Stimulated activated CD4-positive, alpha-beta T cell treated with anti-CD3 and anti-CD28 coated beads, Interleukin-15, amount 100 ng/mL, for 24 hours (primary cell): ENCODE measurements at places on chromosomes 4 and X.

- no peak for DNase-seq
Measured at GRCh38 chrX:121558886-121559285, 511.5 kb downstream of the GLUD2 start.

- DNase-seq, result no peak
Measured at GRCh38 chrX:40007131-40007755, 90.5 kb downstream of the BCOR start.

DNA sequence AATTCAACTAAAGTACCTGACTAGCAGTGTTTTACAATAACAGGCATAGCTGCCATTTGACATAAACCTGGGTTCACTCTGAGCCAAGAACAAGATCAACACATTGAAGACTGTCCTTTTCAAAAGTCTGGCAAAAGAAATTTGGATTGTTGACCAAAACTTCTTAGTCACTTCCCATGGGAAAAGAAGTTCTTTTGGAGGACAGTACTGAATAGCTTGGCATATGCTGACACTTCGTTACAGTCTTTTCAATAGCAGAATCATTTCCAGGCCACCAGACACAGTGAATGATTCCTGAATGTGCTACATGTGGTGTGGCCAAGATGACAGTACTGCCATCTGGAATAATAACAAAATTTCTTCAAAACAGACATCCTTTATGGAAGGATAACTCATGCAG is 560.3 kb downstream of the GRID2 start:
- no peak for DNase-seq

DNA sequence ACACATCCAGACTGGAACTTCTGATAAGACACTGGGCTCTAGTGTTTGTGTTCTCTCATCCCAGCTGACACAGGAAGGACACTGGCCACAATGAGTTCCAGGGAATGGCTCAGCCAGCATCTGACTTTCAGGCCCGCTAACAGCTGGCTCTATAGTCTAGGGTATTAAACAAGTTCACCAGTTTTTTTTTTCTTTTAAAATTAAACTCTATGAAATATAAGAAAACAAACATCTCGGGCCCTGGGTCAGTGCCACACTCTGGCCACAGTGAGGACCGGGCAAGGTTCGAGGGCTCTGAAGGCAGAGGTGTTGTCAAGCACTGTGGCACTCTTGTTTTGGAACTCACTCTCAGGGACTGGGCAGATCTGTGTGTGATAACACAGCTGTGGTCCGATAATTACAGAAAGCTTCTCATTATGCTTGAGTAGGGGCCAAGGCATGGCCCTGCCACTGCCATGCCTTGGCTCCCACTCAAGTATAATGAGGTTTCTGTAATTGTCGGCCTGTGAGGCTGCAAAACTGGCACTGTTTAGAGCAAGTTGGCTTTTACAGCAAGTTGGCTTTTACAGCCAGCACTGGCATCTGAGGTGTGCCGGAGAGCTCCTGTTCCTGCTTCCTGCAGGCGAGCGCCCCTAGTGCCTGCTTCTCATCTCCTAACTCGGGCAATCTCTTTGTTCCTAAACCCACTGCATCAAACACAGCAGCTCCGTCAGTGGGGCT is 62.8 kb downstream of the PPP1R2C start:
- DNase-seq, result peak; percentile 52

GRCh38 chr4:117311215-117311614 is 225.8 kb upstream of the TRAM1L1 start:
- no peak for DNase-seq

- DNase-seq, result no peak
Measured at GRCh38 chr4:106806158-106806797, 229.8 kb downstream of the DKK2 start.

- no peak for DNase-seq
Measured at GRCh38 chrX:41491267-41492004, 44.3 kb downstream of the NYX start.

GRCh38 chr4:98341309-98341708 is 80.1 kb downstream of the RAP1GDS1 start:
- DNase-seq, result no peak

DNA sequence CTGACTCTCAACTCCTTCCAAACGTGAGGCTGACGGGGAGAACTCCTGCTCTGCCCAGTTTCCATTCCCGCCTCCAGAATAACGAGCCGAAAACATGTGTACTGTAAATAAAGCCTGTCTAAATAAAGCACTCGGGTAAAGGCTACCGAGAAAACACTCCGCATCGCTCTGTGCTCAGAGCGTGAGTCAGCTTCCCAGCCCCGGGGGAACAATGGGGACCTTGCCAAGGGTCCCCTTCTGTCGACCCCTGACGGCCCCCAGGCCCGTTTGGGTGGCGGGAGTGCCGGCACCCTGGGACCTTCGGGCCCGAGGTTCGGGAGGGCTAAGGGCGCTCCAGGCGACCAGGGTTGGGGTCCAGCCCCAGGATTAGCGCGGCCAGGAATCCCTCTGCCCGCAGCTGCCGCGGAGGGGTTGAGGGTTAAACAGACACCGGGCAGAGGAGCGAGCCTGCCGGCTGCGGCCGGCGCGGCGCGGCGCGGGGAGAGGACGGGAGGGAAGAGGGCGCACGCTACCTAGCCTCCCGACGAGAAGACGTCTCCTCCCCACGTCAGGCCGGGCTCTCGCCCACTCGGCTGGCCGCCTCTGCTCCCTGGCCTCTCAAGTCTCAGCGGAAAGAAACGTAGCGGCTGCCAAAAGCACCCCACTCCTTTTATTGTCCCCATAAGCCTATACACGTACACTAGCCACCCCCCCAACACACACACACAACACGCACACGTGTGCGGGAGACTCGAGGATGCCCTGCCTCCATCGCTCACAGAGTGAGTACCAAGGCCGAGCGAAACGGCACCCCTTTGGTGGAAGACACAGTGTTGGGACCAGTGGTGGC is 85.5 kb downstream of the BCOR start:
- peak; percentile 42 for DNase-seq

DNA sequence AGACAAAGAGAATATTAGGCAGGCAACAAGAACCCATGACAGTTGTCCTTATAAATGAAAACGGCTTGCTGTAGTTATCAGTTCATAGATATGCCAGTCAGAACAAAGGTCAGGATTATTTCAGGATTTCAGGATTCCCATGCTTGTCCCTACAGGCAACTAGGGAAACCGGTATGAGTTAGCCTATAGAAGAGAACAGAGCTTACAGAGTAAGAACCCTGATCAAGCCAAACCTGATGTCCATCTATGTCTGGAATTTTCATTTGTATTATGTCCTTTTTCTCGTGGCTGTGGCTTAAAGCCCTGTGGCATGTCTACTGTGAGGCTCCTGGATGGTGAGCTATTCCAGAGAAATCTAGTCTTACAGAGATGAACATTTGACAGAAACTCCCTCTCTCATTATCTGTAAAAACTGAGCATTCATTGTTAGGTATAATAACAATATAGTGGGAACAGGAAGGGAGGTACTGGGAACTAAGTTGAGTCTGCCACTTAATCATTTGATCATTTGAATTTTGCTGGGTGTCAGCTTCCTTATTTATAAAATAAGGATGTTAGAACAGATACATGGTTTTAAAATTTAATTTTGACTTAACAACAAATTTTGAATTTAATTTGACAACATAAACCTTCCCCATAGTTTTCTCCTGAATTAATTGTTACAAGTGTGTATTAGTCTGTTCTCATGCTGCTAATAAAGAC is 129.5 kb upstream of the KLF3 start:
- DNase-seq, result no peak

DNA sequence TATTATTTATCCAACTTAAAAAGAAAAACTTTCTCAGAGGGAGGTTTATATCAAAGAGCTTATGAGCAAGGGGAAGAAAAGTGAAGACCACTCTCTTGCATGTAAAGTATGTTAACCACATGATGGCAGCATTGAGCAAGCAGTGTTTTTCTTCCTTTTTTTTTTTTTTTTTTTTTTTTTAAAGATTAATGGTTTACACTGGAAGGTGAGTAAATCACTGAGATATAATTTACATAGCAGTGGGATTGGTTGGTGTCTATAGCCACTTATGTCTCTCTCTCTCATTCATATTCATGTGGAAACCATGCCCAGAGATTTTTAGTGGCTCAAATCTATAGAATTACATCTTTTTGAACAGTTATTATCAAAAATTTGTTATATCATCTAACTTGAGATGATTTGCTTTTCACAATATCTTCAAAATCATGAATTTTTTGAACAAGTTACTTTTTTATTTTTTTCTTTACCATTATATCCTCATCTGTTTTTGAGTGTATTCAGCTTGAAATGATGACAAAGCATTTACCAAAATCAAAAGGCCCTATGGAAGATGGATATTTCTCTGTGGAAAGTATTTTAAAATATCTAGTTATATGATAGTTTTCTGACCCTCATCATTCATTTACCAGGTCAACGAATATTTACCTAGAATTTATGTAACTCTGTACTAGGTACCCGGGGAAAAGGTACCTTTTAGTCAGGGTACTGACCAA is 31.6 kb downstream of the MTHFD2L start:
- no peak for DNase-seq

DNA sequence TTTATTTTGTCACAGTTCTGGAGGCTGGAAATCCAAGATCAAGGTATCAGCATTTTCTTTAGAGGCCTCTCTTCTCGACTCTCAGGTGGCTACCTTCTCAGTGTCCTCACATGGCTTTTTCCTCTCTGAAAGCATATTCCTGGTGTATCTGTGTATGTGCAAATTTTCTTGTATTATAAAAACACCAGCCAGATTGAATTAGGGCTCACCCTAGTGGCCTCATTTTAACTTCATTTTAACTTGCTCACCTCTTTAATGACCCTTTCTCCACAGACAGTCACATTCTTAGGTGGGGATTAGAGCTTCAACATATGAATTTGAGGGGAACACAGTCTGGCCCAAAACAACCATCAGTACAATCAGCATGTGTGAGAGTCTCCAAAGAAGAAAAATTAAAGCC is 542.4 kb upstream of the FAM241A start:
- DNase-seq, result no peak

GRCh38 chr4:88674979-88675378 is 22.6 kb downstream of the NAP1L5 start:
- DNase-seq, result no peak

- no peak for DNase-seq
Measured at GRCh38 chr4:9970399-9971011, 50.8 kb downstream of the SLC2A9 start.

GRCh38 chrX:126799059-126799458 is 20.5 kb upstream of the PRR32 start:
- no peak for DNase-seq

DNA sequence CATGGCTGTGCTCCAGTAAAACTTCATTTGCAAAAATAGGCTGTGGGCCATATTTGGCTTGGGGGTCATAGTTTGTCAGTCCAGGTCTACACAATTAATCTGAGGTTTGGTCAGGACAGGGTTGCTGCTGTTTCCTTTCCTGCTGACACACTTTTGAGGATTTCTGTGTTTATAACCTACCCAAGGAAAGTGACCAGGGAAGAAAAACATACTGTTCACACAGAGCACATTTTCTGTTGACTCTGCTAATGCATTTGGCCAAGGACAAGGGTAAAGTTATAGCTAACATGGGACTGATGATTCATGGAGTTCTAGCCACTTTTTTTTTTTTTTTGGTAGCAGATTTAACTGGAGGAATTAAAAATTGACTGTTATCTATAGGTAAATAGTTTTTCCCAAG is 43.9 kb upstream of the GEMIN8 start:
- no peak for DNase-seq

- no peak for DNase-seq
Measured at GRCh38 chr4:83329521-83330110, 5.0 kb downstream of the HPSE start.

DNA sequence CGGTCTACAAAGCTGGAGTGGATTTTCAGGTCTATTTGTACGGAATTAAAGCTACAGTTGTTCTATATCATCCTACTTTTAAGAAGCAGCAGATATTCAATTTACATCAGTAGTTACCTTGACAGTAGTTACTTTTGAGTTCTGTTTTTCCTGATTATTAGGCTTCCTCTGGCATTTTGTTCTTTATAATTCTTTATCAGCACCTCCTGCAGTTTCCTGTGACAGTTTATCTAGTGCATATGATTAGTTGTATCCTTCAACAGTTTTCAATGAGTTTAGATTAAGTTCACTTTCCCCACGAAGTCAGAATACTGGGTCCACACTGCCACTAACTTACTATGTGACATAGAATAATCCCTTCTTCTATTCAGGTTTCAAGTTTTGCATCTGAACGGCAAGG is 71.7 kb downstream of the IDS start:
- DNase-seq, result no peak

DNA sequence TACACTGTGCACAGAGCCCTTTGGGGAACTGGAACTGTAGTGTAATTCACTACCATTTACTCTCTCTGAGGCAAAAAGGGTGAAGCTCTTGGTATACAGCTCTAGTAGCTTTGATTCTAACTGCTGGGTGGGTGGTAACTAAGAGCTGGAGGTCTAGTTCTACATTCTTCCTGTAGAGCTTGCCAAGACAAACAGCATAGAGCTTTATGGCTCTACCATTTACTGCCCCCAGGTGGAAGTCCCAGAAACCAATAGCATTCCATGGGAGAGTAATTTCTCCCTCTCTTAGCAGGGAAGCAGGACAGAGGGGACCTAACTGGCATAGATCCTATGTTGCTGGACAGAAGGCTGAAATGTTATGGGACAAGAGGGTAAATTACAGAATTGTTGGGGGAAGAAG is 26.7 kb downstream of the HDAC8 start:
- no peak for DNase-seq

- DNase-seq, result no peak
Measured at GRCh38 chr4:81120055-81120454, 89.5 kb downstream of the BMP3 start.

- DNase-seq, result no peak
Measured at GRCh38 chr4:176638992-176639391, 153.7 kb downstream of the VEGFC start.

DNA sequence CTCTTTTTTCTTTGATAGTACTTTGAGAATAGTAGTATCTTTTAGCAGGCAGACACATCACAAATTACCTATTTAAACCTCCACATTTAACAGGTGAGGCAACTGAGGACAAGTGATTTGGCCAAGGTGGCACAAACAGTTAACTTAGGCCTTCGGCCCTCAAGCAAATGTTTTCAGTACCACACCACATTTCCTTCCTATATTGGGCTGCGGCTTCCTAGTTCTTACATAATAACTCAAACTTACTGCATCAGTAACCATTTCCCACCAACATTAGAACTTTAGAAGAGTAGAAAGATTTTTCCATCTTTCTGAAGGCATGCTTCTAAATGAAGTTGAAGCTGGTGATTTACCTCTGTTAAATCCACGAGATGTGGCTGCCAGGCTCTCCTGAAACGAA is 63.2 kb upstream of the SLC4A4 start:
- DNase-seq, result no peak

DNA sequence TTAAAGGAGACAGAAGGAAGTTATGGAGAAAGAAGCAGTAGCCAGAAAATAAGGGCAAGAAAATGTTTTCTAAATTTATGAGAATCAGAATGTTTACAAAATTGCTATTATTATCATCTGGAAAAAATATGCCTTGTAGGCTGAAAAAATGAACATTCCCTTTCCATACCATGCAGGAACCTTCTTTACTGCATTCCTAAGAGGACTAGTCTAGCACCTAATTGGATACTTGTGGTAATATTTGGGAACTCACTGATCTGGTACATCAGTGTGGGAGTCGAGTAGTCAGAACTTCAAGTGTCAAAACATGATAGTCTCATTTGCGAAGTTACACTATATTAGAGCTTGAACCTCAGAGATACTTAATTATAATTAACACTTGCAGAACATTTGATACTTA is 51.9 kb downstream of the TET2 start:
- no peak for DNase-seq
